A549 treated with RU486 at 1 μM for 4 hours (cell line): ENCODE measurements at places on chromosomes 7 and 10. TPM values are rescaled to one million over a fixed set of nuclear protein-coding genes. Genes with fewer than 3 reads are reported as not detected.

PNPLA8 gene
- 12.0 to 18.9 TPM (median 14.3 TPM) in 5 replicates for total RNA-seq

WEE2 gene
- total RNA-seq: not detected in 5 replicates

MINPP1 gene
- total RNA-seq: 12.2 to 29.4 TPM (median 27.0 TPM) in 5 replicates

ATP6V0A4 gene
- total RNA-seq: 0.19 to 0.28 TPM (median 0.22 TPM) in 5 replicates

LRWD1 gene
- total RNA-seq: 22.8 to 33.4 TPM (median 26.4 TPM) in 5 replicates
